Small intestine (tissue), 16 donors: ENCODE measurements at places on chromosomes 5 and 9.

- no peak for DNase-seq
These were observed 1170.0 kb upstream of the CDH9 start for GRCh38 chr5:28208356-28208755.

GRCh38 chr9:137750566-137750965 is 127.0 kb upstream of the CACNA1B start:
- no peak for DNase-seq

- peak; percentile 43 for DNase-seq
These were observed 36.4 kb downstream of the GLT6D1 start for GRCh38 chr9:135602789-135603481.

DNA sequence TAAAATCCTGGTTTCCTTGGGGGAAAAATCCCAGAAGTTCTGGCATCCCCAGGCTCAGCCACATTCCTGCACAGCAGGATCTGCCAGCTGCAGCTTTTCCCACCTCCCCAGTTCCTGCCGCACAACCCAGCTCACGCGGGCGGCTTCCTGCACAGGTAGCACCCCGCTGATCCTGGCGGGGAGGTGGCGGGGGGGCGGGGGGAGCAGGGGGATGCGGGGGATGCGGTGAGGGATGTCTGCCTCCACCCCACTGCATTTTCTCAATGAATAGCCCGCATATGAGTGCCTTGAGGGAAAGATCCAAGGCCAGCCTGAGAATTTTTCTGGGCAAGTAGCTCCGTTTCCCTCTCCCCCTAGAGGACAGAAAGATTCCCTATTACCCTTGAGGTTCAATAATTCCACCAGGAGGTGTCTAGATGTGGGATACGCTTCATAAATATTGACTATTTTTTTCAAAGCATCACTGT is 21.1 kb downstream of the GFPT2 start:
- no peak for DNase-seq

DNA sequence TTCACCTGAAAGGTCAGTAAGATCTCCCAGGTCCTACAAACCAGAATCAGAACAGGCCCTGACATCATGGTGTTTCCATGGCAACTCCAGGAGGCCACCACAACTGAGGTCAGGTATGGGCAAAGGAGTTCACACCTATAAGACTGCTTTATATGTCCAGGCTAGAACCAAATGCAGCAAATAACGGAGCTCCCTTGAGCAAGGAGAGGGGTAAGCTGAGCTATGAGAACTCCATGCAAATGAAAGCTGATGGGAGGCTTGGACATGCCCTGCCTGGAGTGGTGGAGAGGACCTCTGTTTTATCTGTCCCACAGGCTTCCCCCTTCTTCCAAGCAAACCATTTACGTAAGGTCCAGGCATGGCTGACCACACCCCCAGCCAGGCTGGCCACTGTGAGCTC is 207.7 kb downstream of the SPOCK1 start:
- no peak for DNase-seq
